ENCODE measurements at places on chromosomes 6 and 20. TPM values are rescaled to one million over a fixed set of nuclear protein-coding genes. Genes with fewer than 3 reads are reported as not detected.
A peak's percentile ranks its signal among the peaks of the same experiment; 100 is the strongest.

DNA sequence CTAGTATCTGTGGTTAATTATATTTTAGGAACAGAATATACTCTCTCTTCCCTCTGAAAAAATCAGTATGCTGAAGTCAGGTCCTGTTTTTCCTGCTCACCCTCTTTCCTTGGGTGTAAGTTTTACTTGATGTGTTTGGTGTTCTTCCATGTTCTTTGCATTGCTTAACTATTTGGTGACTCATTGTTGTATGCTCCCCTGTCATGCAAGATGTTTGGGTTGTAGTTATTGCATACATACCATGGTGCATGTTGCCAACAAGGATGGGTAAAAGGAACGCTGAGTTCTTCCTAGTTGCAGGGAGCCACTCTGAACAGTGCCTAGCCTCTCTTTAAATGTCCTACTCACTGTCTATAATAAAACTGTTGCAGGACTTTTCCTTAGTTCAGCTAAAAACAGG, 207.9 kb upstream of the LAMP5 start:
- ATAC-seq = peak; percentile 99

- peak; percentile 67 for ATAC-seq
Observed at GRCh38 chr6:138722425-138723371, 50.9 kb upstream of the CCDC28A start.

DNA sequence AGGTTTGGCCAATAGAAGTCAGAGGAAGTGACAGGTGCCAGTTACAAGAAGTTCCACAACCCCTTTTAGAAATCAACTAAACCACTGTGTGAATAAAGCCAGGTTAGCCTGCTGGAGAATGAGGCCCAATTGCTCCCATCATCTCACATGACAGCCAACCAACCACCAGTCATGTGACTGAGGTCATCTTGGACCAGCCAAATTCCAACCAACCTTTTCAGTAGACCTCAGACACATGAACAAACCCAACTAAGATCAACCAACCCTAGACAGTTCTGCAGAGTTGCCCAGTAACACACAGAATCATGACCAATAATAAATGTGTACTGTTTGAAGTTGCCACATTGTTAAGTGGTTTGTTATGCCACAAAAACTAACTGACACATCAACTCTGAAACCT, 44.6 kb upstream of the GGTLC1 start:
- ATAC-seq = no peak

DNA sequence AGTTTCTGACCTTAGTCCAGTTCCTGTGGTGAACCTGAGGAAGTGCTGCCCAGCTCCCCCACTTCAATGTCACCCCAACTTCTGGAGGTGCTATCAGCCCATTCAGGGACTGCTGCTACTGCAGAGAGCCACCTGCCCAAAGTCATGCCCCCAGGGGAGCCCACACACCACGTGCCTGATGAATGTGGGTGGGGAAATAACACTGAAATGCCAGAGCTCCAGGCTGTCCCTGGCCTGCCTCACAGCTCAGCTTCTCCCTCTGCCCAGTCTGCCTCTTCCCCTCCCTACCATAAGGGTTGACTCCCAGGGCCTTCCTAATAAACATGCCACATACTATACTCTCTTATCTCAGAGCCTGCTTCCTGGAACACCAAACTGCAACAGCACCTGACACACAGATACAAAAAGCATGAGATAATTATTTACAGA, 276.4 kb upstream of the MOCS1 start:
- no peak for ATAC-seq

GRCh38 chr6:141252828-141253608, 879.7 kb upstream of the GJE1 start:
- no peak for ATAC-seq

DNA sequence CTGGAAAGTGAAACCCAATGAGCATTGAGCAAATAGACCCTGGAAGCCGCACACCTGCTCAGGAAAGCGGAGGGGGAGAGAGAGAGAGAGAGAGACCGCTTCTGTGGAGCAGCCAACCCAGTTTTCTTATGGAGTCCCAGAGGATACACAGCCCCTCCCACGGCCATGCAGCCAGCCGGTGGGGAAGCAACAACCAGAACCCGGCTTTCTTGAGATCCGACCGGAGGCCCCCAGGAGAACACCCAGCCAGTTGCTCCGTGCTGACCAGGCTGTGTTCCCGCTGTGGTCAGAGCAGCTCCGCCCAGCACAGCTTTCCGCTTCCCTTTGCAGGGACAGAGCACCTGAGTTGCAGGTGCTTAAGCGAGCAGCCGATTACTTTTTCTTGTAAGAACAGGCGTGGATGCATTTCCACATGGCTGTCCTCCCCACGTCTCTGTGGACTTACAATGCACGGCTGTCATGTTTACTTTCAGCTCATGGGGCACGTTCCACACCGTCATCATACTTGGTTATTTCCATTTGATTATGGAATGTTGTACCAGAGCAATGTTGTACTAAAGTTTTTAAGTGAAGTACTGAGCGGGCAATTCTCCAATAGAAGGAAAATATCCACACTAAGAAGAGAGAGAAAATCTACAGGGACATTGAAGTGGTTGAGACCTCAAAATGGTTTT, 381.9 kb downstream of the THBS2 start:
- ATAC-seq = no peak

DNA sequence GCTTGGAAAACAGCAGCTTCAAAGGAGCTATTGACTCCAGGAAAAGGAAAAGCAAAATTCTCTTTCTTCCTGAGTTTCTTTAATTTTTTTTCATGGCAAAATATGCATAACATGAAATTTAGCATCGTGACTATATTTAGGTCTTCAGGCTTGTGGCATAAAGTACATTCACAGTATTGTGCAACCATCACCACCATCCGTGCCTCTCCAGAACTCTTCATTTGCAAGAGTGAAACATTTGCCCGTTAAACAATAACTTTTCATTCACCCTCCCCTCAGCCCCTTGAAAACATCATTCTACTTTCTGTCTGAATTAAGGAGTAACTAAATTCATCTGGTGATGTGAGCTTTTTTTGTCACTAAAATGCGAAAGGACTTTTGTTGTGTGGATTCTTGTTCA, 251.7 kb downstream of the PHACTR1 start:
- ATAC-seq = no peak

DNA sequence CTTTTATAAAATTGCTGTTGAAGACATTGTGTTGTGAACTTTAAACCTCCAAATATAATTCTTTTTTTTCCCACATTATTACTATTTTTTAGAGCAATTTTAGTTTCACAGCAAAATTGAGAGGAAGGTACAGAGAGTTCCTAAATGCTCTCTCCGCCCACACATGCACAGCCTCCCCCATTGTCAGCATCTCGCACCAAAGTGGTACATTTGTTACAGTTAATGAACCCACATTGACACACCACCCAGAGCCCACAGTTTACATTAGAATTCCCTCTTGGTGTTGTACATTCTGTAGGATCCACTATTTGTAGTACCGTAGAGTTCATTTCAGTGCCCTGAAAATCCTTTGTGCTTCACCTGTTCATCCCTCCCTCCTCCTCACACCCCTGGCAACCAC, 33.8 kb downstream of the TMEM181 start:
- no peak for ATAC-seq

GRCh38 chr6:167552961-167553735, 228.3 kb downstream of the TTLL2 start:
- no peak for ATAC-seq

GRCh38 chr20:35021831-35022230, 66.2 kb downstream of the MYH7B start:
- ATAC-seq = no peak

DNA sequence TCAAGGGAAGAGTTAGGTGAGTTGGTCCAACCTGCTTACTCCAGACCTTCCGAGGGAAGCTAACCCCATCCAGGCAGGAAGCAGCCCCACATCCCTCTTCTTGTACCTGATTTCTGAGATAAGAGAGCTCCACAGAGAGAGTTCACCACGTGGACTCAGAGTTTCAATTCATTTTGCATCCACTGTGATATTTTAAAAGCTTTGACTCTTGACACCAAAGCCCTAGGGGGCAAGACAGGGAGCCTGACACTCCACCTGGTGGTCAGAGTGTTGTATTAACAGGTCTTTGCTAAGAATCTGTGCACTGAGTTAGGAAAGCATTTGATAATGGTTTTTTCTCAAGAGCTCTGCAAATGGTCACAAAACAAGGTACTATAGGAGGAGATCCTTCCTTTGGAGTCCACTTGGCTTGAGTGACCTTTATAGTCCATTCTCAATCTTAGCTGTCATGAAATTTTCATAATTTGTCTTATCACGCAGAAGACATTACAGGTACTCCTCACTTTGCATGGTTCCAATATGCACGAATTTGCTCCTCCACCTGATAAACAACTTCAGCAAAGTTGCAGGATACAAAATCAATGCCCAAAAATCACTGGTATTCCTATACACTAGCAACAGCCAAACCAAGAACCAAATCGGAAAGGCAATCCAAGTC, 56.2 kb upstream of the RIPOR2 start:
- peak; percentile 87 for ATAC-seq

GPR6 gene
- not detected for total RNA-seq

CCN2 gene
- 1.8 TPM for total RNA-seq

ID1 gene
- total RNA-seq = 299 TPM

CCNC gene
- total RNA-seq = 38.5 TPM

COX4I2 gene
- total RNA-seq = 0.96 TPM
